Fibroblast of skin of right quadriceps (primary cell): ENCODE measurements at places on chromosomes 1 and 21.

DNA sequence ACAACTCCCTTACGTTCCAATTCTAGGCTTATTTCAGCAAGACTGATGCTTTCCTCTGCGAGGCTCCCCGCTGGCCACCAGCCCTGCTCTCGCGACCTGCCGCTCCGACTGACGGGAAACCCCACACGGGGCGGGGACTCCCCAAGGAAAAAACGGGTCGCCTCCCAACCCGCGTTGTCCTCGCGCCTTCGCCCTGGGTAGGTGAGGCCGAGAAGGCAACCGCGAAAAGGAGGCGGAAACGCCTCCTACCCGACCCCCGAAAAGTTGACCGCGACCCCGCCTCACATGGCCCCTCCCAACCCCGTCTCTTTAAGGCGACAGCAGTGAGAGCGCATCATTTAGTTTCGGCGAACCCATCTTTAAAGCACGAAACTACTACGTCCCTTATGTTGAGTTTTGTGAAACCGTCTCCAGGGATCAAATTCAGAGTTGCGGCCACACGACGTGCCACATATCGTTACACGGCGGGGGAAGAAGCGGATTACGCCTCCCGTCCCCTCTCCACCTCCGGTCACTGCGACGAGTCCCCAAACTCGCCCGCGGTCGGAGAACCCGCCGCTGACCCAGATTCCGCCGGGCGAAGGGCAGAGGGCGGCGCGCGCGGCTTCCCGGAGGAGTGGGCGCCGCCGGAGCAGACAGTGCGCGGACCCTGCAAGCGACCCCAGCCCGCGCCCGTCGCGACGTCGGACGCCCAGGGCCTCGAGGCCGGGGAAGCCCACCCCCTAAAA, 1.2 kb downstream of the ANP32E start:
- peak; percentile 66 for DNase-seq

GRCh38 chr1:20787840-20788795, 1.0 kb upstream of the HP1BP3 start:
- DNase-seq = peak; percentile 50

- DNase-seq = no peak
Observed at GRCh38 chr1:11931845-11932244, 2.7 kb upstream of the PLOD1 start.

GRCh38 chr1:54600947-54601721, 22.2 kb downstream of the FAM151A start:
- no peak for DNase-seq

DNA sequence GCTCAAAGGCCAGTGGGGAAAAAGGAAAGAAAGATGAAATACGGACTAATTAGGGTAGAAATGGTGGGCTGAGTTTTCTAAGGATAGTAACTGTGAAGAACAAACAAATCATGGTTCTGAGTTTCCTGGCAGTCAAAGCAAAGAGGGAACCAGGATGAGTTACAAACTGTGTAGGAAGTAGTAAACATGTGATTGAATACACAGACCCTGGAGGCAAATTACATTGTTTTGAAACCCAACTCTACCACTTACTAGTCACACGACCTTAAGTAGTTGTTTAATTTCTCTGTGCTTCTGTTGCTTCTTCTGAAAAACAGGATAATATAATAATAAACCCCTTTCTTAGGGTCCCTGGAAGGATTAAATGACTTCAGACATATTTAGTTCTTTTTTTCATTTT, 11.2 kb upstream of the LUZP1 start:
- no peak for DNase-seq

GRCh38 chr1:214844319-214844718, 238.2 kb upstream of the KCNK2 start:
- no peak for DNase-seq
